ENCODE measurements at places on chromosomes 4 and X.

DNA sequence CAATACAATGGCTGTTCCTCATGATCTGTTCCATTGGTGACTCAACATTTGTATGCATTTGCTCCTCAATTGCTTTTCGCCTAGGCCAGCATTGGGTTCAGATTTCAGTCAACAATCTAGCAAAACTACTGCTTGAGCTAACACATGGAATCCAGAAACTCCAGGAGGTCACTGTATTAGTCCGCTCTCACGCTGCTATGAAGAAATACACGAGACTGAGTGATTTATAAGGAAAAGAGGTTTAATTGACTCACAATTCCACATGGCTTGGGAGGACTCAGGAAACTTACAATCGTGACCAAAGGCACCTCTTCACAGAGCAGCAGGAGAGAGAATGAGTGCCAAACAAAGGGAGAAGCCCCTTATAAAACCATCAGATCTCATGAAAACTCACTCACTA is 67.1 kb downstream of the RXFP1 start:
- DNase-seq = no peak

DNA sequence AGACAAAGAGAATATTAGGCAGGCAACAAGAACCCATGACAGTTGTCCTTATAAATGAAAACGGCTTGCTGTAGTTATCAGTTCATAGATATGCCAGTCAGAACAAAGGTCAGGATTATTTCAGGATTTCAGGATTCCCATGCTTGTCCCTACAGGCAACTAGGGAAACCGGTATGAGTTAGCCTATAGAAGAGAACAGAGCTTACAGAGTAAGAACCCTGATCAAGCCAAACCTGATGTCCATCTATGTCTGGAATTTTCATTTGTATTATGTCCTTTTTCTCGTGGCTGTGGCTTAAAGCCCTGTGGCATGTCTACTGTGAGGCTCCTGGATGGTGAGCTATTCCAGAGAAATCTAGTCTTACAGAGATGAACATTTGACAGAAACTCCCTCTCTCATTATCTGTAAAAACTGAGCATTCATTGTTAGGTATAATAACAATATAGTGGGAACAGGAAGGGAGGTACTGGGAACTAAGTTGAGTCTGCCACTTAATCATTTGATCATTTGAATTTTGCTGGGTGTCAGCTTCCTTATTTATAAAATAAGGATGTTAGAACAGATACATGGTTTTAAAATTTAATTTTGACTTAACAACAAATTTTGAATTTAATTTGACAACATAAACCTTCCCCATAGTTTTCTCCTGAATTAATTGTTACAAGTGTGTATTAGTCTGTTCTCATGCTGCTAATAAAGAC is 129.5 kb upstream of the KLF3 start:
- no peak for DNase-seq

DNA sequence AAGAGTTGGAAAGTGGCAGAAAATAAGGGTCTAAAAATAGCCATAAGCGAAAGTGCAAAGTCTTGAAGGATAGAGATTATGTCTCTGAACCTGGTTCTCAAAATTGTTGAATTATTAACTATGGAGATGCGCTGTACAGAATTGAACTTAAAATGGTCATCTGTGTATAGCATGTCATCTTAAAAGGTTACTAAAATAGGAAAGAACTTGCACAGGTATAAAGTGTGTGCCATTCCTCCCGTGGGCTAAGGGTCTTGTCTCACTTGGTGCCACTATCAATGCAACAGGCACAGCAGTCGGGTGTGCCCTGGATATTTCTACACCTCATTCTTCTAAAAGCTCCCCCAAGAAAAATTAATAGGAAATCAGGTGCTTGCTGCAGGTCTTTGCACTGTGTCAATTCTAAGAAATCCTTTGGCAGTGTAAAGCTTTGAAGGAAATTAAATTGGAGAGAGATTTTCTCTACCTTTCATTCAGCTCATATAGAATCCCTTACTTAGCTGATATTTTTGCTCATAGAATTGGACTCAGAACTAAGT is 2.4 kb downstream of the SORBS2 start:
- no peak for DNase-seq

DNA sequence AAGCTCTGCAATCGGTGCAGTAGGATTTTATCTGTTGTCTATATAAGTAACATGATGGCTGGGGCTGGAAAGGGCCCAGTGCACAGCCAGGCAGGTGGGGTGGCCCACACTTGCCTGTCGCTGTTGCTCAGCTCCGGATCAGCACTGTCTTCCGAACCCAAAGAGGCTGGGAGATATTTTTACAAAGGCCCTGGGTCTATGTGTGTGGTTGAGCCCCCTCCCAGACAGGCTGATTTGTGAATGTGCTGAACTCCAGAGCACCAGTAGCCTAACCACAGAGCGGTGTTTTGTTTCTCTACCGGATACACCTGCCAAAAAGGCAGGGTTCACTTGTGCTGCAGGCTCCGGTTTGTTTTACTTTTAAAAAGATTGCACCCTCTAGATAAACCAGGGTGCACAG is 33.5 kb upstream of the CHRNA9 start:
- peak; percentile 83 for DNase-seq

DNA sequence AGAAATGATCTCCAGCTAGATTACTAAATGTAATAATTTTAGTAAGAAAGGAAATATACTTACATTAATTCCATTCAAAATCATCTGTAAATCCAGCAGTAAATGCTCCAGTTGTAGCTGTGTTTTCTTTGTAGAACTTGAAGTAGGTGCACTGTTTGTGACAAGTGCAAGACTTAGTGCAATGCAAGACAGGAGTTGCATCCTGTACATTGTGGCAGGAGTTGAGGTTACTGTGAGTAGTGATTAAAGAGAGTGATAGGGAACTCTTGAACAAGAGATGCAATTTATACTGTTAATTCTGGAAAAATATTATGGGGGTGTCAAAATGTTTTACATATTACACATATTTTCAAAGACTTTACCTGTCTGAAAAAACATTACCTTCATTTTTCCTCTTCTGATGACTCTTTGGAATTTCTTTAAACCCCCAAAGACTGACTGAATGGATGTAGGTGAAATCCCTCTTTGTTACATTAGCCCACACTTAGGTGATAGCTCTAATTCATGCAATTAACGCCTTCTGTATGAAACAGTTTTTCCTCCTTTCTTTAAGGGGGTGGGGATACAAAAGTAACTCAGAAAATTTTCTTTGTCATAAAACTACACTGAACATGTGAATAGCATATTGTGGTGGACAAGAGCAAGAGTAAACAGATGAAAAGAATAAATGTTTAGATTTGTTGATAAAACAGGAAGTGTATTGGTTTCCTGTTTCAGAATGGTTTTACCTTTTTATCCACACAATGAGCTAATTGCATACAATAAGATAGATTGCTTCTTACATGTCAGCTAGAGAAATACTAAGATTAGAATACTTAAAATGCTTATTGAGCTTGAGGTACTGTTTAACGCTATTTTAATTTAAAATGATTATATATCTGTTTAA is at the start of gene IL2:
Gene IL2, minus strand, starts transcription at position 495 of the 886 bp plus-strand sequence. Its CDS starts 285 bp downstream, at position 210.
- no peak for DNase-seq

GRCh38 chrX:12672367-12673106 is 118.7 kb upstream of the PRPS2 start:
- DNase-seq = no peak

DNA sequence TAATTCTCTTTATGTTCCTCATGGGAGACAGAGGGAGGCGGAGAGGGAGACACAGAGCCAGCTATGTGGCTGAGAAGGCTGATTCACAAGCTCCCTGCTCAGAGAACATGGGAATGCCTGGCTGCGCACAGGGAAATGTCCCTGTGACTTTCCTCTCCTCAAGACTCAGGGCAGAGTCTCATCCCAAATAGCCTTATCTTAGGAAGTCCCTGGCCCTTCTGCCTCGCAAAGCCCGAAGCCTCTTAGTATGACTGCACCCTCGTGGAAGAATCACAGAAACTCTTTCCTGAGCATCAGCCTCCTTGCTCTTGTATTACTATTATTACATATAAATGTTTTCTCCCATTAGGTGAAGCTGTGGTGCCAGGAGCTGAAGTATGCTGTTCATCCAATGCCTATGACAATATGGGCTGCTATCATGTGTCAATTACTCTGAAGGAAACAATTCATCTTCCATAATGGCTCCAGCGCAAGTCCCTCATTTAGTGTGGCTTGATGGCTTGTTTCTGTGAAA is 230.5 kb downstream of the MGST2 start:
- DNase-seq = no peak

- DNase-seq = no peak
These were observed 62.6 kb downstream of the MMRN1 start for GRCh38 chr4:89957046-89957926.

DNA sequence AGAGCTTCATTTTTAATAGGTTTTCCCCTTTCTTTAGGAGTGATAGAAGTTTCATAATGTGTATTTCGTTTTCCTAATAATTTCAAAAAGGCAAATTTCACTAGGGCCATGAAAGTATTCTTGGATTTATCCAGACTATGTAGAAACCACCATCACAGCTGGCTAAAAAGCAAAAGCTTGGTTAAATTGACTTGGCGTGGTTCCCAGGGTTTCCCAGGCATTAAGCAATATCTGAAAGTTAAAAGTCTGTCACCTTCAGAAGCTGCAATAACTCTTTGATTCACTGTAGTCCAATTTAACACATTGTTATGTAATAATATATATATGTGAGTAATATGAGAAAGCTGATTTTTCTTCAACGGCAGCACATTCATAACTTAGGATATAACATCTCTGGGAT is 38.3 kb downstream of the NDNF start:
- DNase-seq = no peak

DNA sequence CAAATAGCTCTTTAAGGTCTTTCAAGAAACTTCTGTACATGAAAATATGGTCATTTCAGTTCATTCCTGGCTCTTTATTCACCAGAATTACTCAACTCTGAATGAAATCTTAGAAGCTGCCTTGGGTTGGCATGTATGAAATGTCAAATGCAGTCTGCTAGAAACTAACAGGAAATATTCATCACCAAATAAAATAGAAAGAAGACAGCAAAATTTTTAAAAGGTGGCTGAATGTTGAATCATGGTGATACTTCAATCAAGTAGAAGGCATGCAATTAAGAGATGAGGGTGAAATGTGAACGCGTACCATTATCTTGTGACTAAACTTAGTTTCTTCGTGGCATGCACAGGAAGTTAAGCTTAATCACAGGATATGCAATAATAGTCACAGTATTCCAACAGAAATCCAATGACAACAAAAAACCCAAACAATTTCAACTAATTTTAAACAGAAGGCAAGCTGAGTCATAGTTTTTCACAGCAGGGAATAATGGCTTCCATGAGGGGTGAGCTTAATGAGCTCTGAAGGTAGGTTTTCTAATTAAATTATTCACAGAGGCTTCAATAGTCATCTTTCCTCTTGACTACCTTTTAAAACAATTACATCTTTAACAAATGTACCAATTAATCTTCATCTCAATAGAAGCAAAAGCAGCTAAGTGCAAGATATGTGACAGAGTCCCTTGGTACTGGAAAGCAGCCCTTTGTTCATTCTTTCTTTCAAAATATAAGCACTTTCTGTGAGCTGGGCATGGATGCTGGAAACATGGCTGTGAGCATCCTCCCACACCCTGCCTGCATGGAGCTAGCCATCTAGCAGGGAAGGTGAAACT is 44.5 kb downstream of the SCFD2 start:
- no peak for DNase-seq

DNA sequence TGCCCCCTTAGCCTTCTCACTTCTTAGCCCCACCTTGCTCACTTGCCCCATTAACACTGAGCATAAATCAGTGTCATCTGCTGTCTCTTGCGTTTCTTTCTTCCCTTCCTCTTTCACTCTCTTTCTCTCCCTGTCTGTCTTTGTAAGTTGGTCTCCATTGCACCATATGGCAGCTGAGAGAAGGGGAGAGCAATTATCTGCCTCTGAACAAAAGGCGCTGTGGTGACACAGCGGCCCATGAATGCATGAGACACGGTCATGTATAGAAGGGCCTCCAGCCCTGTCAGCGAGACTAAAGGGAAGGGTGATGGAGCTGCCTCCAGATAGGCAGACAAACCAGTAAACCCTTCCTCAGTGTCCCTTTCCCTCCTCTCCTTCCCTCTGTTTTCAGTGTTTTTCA is 88.8 kb upstream of the PCDH18 start:
- DNase-seq = no peak

- no peak for DNase-seq
These were observed 171.8 kb downstream of the HNRNPD start for GRCh38 chr4:82201805-82202641.

DNA sequence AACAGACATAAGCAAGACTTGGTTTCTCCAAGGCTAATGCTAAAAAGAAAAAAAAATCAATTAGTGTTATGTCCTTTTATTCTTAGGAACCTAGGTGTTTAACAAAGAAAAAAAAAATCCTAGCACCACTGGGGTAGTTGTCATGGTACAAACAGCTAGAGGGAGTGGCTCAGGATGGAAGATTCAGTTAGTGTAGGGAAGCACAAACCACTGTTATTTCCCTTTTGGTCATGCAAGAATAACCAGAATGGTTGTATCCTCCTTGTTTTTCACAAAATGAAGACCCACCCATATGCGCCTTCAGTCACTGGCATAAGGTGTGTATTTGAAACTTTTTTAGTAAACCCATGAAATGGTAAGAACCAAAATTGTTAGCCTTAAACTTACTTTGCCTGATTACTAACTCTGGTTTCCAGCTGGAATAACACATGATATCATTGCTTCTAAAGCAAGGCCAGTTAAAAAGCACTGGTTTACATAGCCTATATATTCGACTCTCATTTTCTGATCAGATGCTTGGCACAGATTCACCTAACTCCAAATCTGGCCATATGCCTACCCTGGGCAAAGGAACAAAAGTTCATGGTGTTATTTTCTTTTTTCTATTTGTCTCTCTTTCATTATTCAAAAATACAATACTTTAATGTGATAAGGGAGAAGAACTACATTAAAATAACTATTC is 132.6 kb downstream of the SCFD2 start:
- DNase-seq = no peak

- no peak for DNase-seq
These were observed 152.5 kb upstream of the PJA1 start for GRCh38 chrX:69317721-69318120.

GRCh38 chrX:136967966-136968365 is 65.8 kb downstream of the GPR101 start:
- no peak for DNase-seq

DNA sequence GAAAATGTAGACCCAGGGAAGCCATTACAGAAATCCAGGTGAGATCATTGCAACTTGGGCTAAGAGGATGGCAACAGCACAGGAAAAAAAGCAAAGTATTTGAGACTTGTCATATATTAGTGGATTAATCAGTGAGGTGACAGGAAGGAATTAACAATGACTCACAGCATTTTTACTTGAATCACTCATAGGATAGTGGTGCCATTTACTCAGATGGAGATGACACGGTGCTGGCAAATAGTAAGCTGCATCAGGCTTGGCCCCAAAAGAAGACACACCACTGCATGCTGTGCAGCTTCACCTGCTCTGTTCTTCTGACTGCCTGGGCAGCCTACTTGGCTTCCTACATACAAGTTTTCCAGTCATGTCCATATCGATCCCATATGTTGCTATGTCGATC is 144.8 kb downstream of the FRYL start:
- DNase-seq = no peak
